ENCODE measurements at places on chromosomes 6 and 20.

DNA sequence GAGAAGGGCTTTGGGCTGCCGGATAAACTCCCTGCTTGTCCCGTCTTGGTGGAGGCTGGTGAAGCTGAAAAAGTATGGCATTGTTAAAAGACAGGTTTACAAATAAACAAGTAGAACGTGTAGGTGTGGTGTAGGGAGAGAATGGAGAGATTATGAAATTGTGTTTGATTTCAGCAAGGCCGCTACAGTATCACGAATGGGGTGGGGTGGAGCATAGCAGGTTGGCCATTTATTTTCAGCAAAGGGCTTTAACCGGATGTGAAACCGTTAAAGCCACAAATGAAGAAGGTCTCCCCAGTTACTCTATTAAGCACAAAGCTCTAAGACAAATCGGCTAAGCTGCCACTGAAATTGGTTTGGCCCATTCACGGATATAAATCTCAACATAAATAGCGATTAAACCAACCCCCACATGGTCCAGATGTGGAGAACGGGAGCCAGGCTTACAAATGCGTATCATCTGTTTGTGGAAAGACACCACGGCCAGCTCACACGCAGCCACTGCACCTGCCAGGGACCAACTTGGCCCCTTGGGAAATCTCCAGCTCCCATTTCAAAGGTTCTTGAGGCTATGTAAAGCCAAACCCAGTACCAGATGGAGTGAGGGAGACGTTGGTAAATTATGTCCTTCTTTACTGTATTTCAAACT lies 94.0 kb downstream of the ZMYND8 start:
- DNase-seq = peak; percentile 90

- DNase-seq = peak; percentile 42
Measured at GRCh38 chr6:91276315-91276714, 689.4 kb upstream of the MAP3K7 start.

DNA sequence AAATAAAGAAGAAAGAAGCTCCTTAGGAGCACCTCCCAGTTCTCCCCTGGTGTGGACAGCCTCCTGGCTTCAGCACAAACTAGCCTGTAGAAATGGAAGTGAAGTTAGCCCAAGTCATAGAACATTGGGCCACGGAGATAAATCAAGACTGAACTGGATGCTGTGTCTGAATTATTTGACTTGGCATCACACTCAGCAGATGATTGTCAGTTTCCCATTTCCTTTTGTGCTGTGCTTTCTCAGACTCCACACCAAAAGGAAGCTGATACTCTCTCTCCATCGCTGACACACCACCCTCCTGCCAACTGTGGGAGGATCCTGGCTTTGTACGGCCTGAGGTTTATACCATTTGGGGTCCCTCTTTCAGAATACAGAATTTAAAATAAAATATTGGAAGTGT lies 209.8 kb downstream of the TFAP2A start:
- DNase-seq = no peak

DNA sequence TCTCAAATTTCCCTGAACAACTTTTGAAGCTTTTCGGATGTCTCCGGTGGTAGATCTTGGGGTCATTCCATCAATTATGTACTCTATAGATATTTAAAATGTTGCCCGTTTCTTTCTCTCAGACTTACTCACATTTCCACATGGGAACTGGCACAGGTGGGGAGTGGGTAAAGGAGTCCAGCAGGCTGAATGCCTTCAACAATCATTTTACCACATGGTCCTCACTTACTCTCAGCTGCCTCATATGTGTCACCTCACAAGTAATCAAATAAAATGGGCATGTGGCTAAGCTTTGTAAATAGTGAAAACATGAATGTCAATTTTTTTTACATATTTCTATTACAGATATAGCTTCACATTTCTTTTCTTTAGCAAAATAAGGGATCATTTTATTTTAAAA lies 677 bp downstream of the HLA-DQA1 start:
- DNase-seq = no peak

DNA sequence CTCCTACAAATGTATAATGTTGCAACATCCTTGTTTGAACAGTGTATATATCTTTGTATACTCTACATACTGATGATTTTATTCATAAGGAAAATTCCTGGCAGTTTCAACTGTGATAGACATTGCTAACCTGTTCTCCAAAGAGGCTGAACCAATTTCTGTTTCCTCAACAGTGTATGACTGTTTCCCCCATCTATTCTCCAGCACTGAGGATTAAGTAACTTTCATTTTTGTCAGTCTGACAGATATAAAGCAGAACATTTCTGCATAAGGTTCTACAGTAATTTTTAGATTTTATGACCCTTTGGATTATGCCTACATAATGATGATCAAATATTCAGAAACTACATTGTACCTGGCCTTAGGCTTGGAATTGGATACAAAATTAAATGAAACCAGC lies 9.9 kb downstream of the PPP1R16B start:
- no peak for DNase-seq

DNA sequence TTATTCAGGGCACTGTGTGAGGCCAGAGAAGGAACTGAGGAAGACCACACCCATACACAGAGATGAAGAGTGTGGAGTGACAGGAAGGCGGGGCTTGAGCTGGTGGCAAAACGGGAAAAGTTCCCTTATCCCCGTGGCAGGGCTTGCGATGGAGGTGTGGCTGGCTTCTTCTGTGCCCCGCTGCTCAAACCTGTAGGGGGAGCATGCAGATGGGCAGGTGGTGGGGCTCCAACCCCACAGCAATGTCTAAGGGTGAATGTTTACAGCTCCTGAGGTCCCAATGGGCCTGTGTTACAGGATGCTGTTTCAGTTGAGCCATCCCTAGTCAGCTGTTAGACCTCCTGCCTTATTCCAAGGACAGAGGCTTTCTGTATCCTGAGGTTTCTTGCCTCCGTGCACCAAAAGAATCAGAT lies 105.9 kb downstream of the LY86 start:
- no peak for DNase-seq

- DNase-seq = no peak
Measured at GRCh38 chr6:163764565-163764964, 350.0 kb downstream of the QKI start.

- DNase-seq = no peak
Measured at GRCh38 chr6:84645563-84646266, 118.7 kb downstream of the TBX18 start.

GRCh38 chr6:89311853-89312531 lies 3.1 kb downstream of the GABRR2 start:
- DNase-seq = no peak

DNA sequence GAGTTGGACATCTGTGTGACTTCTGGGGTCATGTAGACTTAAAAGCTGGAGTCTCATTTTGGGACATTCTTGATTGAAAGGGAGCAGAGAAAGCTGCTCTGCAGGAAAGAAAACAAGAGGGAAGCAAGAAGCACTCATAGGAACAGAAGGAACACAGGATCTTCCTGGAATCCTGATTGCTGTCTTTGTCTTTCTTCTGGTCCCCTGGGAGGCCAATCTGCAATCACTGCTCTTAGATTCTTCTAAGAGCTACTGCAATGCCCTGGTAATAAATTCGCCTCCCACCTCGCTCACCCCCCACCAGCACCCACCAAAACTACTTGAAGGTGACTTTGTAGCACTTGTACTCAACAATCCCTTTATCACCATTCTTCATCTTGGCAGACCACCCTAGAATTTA lies 51.8 kb downstream of the SLC35B3 start:
- DNase-seq = no peak

DNA sequence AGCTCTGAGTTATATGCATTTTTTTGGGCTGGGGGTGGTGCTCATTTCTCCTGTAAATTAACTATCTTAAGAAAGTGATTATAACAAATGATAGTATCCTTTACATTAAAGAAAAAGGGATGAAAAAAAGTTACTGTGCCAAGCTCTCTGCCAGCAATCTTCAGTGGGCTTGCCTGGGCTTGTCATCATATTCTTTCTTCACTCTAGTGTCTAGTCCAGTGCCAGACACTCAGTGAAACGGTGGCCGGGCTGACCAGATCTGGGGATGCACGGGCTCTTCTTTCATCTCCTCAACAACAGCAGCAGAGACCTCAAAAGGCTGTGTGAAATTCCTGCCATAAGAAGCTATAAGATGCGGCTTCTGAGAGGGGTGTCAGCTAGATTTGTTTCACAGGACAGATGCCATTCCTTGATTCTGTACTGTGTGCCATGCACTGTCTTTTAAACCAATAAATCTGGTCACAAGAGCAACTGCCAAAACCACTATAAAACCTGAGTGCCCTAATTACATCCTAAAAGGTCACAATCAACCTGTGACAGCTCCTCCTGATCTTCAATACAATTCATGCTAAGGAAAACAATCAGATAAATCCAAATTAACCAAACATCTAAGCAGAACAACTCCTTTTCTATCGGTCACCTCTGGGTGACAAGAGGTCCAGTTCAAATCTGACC lies 12.1 kb downstream of the EXOC2 start:
- DNase-seq = peak; percentile 20

DNA sequence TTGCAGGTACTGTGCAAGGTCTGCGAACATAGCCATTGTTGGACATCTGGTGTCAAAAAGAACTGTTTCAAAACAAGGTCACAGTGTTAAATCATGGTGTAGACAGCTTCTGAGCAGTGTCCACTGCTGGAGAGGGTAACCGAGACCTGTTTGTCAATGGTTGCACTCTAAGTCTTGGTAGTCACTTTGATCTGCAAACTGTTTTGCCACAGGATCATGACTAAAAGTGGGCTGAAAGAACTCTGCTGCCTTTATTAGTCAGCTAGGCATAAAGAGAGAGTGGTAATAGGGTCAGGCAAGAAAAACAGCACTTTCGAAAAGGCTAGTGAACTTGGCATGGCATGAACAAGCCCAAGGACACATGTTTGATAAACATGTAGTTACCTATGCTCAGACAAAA lies 552.3 kb upstream of the CITED2 start:
- DNase-seq = no peak

GRCh38 chr20:5887386-5887785 lies 62.9 kb downstream of the TRMT6 start:
- no peak for DNase-seq

- DNase-seq = no peak
Measured at GRCh38 chr6:41156771-41157170, 2.6 kb upstream of the TREML1 start.

DNA sequence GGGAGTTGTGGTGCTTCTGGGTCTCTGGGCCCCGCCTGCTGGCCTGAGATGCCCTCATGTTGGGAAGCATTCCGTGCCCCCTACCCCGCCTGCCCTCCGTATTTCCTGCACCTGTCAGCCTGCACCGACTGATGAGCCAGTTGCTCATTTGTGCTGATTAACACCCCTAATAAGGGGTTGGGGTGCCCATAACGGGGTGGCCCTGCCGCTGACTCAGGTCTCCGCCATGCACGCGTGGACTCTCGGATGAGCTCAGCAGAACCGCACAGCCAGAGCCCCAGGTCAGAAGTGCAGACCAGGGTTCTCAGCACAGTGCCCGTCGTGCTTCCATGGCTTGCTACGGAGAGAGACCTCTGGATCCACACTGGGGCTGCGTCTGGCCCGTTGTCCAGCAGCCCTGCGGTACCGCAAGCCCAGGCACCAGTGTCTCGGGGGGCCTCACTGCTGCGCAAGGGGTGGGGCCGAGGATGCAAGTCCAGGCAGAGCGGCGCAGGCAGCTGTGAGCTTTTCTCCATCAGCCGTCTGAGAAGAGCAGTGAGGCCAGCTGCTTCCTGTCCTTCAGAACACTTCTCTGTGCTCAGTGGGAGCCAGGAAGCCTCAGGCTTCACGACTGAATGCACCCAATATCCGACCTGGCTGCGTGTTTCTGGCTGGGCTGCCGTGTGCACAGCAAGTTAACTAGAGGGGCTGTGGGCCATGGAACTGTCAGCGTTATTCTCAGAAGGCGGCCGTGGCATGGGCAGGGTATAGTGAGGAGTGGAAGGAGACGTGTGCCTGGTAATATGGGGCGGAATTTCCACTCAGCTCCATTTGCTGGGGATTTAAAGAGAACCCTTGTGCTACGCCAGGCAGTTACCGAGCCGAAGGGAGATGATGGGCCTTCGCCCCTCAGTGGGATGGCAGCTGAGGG lies 18.6 kb downstream of the MTG2 start:
- DNase-seq = no peak

GRCh38 chr6:40551966-40552505 lies 35.1 kb downstream of the LRFN2 start:
- no peak for DNase-seq

DNA sequence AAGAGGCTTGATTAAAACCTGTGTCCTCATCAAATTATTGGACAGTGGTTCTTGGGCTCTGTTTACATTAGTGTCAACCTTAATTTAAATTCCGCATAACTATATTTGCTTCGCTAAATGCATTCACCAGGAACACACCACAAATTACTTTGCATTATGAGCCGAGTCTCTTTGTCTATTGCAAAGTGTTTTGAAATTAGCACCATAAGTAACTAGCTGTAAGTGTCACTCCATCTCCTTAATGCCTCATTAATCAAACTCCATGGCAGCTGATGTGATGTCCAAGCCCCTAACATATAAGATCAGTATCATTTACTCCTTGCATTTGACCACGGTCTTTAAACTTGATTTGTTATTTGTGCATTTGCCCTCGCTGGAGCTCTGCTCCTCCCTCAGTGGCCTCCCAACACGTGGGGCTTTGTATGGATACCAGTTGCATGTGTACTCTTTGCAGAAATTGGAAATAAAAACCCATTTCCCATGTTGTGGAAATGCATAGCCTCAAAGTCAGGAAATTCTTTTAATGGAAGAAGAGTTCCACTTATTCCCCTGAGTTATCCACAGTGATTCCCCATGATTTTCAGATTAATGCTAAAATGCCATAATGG lies 24.6 kb downstream of the FOXA2 start:
- no peak for DNase-seq

DNA sequence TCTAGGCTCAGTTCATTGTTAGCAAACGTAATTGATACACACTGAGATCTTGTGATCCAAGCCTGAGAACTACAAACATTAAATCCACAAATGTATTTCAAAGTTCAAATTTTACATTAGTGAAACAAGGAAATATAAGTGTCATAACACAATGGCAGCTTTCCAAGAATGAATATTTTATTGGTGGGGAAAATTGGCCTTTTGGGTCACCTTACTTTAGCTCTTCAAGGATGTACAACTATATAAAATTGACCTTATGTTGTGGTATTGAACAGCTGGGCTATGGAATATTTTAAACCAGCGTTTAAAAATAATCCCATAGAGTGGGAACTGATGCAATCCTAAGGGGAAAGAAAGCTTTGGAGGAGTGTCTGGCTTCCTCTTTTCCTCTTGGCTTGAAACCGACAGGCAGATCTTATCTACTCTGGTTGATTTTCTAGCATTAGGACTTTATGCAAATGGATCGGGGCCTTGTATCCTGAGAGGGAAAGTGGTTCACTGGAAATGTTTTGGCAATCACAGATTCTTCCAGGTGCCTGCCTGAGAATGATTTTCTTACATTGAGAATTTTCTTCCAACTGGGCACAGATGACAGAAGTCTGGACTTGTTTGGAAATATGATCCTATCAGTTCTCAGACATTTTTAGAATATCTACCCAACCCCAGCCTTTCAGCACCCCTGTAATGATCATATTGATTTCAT lies 184.8 kb upstream of the ECI2 start:
- DNase-seq = peak; percentile 88

All from NCI-H524 (cell line).